ENCODE measurements at places on chromosomes 2 and 18.

GRCh38 chr2:200797242-200797770 is 14.4 kb upstream of the BZW1 start:
- no peak for DNase-seq

- DNase-seq, result no peak
Observed at GRCh38 chr2:210269148-210269547, 43.9 kb upstream of the ACADL start.

DNA sequence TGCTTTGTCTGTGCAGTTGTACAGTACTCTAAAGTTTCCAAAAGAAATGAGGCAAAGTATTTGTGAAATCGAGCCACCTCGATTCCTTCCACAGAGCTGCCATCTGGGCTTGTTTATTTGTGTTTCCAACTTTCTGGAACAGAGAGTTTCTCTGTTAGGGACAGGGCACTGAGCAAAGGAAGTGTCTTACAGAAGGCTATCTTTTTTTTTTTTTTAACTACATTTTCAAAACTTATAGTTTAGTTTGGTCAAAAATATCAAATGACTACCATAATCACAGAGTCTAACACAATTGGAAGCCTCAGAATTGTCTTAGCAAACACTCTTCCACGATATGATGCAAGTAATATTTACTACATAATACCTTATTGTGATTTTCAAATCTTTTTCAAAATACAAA is 796 bp downstream of the RFTN2 start:
- DNase-seq, result no peak

DNA sequence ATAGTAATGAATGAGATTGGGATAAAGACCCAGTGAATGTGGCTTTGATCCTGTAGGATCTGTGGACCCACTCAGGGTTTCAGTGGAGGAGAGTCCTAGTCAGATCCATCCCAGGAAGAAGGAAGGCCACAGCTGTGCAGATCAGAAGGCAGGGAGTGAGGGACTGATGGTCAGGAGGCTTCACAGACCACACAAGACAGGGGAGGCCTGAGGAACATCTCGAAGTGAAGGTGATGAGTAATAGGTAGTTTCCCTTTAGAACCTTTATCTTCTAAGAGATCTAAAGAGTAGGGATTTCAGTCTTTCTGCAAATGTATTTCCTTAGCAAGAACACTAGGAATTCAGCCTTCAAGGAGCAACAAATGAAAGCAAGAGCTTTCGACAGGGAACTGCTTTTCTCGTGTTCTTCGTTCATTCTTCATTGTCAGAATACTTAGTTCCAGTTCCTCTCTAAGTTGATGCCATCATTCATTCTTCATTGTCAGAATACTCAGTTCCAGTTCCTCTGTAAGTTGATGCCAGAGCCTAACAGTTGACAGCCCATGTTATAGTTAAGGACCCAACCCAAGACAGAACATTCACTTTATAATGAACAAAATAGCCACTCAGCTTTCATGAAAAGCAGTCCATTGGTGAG is 150.2 kb upstream of the EPAS1 start:
- DNase-seq, result no peak

DNA sequence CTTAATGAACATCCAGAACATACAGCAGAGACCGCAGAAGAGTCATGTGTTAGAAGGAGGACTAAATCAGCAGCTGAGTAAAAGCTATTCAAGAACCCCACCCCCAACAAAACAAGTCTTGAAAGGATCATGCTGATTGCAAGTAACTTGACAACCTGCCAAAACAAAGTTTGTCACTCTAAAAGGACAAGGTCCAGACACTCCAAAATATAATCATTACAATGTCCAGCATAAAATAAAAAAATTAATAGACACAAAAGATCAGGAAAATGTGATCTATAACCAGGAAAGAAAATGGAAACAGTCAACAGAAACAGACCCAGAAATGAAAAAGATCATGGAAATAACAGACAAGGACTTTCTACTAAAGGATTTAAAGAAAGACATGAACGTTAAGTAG is 28.5 kb downstream of the CCDC88A start:
- DNase-seq, result no peak

DNA sequence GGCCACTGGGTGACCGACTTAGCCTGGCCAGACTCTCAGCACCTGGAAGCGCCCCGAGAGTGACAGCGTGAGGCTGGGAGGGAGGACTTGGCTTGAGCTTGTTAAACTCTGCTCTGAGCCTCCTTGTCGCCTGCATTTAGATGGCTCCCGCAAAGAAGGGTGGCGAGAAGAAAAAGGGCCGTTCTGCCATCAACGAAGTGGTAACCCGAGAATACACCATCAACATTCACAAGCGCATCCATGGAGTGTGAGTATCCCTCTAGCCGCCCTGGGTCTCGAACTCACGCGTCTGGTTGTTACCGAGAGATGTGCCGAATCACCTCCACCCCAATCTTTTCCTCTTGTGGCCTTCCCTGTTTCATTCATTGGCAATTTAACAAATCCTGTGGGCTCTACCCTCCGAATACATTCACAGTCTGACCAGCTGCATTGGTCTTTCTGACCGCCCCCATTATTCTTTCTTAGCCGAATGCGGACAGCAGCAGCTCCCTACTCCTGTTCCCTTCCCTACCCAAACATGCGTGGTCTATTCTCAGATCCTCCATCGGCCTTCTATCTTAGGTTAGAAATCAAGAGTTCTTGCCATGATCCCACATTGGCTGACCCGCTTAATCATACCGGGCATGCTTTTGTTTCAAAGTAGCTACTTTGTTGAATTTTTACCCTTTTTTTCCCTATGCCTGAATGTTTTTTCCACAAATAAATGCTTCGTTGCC is 631 bp downstream of the RPL31 start:
- no peak for DNase-seq

- no peak for DNase-seq
Observed at GRCh38 chr2:9837451-9837850, 5.8 kb upstream of the TAF1B start.

GRCh38 chr2:61750624-61751023 is 103.2 kb downstream of the FAM161A start:
- DNase-seq, result peak; percentile 37

GRCh38 chr2:99939135-99939534 is 203.3 kb downstream of the AFF3 start:
- DNase-seq, result no peak

DNA sequence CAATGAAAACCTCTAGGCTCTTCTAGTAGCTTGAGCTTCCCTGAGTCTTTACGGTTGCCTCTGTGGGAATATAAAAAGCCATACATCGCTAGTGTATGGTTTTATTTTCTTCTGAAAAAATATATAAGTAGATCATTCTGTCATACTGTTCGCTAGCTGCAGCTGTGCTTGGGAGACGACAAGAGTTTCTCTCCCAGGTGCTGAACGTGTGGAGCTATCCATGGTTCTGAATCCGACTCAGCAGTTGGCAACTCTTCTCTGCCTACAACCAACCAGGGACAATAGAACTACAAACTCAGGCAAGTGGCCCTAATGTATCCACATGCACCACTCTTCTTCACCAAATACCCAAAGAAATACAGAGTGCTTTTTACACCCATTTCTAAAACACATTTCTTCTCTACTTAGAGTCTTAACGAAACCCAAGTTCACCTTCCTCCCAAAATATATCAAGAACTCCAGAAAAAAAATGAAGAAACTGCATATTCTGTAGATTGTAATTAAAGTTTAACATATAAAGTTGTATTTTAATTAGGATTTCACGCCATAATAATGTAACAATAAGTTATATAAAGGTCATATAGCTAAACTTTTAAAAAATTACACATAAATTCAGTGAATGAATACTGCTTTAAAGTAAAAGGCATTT is 2.2 kb upstream of the KCNH7 start:
- DNase-seq, result peak; percentile 82

DNA sequence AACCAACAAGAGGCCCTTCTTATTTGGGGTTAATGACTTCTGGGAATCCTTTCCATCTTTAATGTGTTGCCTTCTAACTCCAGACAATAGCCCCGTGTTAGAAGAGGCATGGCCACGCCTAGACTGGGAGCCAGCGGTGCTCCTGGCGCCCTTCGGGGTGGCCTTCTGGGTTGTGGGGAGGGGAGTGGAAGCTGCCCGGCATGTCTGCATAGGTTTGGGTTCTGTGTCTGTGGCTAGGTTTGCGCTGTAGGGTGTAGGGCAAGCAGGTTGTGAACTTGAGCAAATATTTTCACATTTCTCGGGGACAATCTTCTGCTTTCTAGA is 40.4 kb downstream of the CELF4 start:
- DNase-seq, result no peak

DNA sequence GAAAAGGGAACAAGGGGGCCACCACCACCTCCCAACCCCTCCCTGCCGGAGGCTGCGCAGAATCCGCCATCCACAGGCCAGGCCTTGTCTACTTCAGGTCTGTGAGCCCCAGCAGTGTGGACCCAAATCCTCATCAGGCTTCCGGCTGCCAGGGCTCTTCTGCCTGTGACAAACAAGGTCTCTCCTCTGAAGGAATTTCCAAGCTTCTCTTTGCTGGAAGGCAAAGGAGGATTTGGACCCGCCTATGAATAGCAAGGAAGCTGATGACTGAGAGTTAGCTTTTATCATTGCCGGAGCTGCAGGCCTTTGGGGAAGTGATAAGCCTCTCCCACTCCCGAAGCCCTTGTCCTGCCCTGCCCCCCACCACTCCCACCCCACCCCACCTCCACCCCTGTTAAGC is 93.7 kb upstream of the SH3BP4 start:
- DNase-seq, result no peak

- peak; percentile 61 for DNase-seq
Observed at GRCh38 chr2:75525434-75526310, 35.1 kb downstream of the EVA1A start.

DNA sequence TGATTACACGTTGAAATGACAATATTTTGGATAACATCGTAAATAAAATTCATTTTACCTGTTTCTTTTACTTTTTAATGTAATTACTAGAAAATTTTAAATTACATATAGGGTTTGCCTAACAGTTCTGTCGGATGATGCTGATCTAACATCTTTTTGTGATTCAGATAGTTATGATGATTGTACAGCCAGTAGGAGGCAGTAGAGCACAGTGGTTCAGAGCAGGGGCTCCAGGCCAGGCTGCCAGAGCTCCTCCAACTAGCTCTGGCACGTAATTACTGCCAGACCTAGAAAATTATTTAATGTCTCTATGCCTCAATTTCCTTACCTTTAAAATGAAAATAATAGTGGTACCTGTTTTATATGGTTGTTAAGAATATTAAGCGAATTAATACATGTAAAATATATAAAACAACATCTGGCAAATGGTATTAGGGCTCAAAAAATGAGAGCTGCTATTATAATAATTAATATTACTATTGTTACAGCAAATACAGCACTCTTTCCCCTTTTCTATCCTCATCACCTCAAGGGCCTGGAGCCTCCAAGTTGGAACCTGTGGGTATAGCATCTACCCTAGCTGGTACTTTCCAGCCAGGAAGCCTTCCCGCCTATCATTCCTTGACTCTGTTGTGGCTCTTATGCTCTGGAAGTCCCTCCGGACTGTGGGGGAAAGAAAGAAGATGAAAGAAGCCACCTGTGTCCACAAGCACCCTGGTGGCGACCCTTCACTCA is 47.7 kb upstream of the PLA2R1 start:
- DNase-seq, result peak; percentile 91

GRCh38 chr2:69741575-69742321 is at the start of gene ANXA4:
Gene ANXA4, plus strand, starts transcription at chr2:69742134. Its CDS starts 39,432 bp downstream, at chr2:69781566.
- DNase-seq, result peak; percentile 81

DNA sequence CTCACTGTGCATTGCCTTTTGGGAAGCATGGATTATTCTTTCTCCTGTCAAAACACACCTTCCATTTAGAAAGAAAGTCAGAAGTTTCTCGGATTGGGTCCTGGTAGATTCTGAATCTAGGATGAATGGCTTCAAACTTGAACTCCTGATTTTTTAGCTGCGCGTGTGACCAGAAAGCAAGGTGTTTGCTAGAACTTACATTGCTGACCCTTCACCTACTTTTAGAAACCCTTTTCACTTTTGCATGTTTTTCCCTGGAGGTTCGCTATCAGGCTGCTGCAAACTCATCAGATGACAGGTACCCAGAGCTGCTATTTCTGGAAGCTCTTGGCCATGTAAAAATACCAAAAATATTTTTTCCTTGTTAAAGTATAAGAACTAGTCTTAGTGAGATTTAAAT is 132.0 kb downstream of the QPCT start:
- DNase-seq, result no peak

GRCh38 chr2:59236723-59237122 is 995.6 kb upstream of the FANCL start:
- no peak for DNase-seq

DNA sequence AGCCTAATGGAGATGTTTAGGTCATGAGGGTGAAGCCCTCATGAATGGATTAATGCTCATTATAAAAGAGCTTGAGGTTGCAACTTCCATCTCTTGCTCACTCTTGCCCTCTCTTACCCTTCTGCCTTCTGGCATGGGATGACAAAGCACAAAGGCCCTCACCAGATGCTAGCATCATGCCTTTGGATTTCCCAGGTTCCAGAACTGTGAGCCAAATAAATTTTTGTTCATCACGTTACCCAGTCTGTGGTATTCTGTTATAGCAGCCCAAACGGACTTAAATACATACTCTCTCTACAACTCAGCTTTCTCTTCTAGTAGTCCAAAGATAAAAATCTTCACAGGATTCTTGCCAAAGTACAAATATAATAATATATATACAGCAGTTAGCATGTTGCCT is 75.8 kb downstream of the LNPK start:
- no peak for DNase-seq

DNA sequence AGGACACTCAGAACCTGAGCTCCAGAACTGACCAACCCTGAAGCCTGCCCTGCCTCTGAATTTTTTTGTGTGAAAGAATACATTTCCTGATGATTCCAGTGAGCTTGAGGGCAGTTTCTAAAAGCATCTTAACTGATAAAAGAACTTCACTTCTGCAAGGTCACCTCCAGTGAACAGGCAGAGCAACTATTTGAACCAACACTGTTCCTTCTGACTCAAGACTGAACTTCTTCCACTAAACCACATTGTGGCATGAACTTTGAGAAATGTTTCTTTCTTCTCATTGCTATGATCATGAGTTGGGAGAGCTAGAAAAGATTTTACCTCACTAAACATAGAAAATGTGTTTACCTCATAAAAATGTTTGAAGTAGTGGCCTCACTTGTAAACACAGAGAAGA is 83.8 kb upstream of the SERTAD2 start:
- DNase-seq, result no peak

DNA sequence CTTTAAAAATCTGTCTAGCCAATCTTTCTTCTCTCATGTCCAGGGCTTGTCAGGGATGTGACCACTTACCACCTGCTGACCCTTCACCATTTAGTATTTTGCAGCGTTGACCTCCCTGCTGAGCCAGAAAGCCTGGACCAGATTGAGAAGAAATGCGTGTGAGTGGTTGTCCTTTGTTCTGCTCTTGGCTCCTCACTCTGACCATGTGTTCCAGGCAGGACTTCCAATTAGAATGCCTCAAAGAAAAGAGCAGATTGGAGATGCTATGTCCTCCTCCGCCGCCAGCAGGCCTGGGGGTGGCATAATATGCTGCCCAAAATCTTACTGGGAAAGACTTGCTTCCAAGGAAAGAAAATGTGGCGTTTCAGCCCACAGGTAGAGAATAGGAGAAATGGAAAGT is 894.1 kb downstream of the SLC4A3 start:
- DNase-seq, result no peak

Data from kidney glomerular epithelial cell (primary cell).